ENCODE measurements at places on chromosomes 1 and 21.

GRCh38 chr1:228278432-228278941, 70.6 kb downstream of the OBSCN start:
- DNase-seq, result peak; percentile 4

DNA sequence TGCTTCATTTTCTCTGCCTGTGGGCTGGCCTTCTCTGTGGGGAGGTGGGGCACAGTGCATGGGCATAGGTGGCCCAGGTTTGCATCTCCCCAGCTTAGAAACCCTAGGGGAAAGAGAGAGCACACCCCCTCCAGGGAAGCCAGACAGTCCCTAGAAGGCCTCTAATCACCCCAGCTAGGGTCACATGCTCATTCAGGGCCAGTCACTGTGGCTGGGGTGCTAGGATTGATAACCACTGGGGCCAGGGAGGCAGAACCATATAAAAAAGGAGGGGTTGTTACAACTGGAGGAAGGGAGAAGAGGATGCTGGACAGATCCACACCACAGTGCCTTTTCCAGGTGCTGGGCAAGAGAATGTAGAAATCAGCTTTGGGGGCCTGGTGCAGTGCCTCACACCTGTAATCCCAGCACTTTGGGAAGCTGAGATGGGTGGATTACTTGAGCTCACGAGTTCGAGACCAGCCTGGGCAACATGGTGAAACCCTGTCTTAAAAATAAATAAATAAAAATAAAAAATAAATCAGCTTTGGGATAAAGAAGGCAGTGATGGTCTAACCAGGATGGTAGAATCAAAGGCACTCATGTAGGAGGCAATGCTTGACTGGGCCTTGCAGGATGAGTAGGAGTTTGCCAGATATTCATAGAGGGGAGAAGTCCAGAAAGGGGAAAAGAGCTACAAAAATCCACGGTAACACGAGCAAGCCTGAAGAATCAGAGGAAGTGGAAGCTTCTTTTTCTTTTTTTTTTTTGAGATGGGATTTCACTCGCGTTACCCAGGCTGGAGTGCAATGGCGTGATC, 19.5 kb downstream of the FBLIM1 start:
- DNase-seq, result no peak

DNA sequence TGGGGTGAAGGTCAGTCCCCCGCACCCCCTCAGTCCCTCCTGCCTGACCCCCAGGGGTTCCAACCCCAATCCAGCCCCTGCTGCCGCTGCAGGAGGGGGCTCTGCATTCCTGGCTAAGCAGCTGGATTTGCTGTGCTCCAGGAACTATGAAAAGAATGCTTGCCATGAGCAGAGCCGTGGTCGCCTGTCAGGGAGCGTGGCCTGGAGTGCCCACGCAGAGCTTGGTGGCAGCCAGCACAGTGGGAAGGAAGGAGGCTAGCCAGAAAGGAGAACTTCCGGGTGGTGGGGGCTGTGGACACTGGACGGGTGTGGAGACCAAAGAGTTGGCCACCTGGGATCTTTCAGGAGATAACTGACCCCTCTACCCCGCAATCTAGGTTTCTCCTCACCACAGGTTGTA, 5.6 kb downstream of the COL8A2 start:
- DNase-seq, result peak; percentile 19

DNA sequence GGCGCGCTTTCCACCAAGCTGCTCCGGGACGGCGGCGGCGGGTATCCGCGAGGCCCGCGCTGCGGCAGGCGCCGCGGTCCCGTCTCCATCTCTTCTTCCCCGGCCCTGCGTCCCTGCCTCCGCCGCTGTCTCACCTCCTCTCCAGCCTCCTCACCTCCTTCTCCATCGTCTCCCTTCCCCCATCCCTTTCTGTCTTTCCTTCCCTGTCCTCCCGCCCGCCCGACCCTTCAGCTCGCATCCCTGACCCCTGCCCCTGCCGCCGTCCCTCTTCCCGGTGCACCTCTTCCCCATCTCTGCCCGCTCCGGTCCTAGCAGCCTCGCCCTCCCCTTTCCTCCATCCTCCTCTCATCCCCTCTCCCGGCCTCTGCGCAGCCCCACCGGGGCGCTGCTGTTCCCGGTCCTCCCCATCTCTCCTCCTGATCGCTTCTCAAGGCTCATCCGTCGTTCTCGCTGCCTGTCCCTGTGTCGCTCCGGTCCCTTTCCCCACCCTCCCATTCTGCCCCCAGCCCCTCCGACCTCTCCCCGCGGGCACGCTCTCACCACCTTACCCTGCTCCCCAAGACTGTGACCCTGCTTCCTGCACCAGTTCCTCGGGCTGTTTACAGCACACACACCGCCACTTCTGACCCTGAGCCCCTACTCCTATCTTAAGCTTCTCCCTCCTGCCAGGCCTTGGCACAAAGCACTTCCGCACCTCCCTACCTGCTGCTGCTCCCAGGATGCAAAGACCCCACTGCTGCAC, 760 bp upstream of the NPHP4 start:
- DNase-seq, result no peak

- DNase-seq, result no peak
Observed at GRCh38 chr1:154819628-154820590, 50.2 kb downstream of the KCNN3 start.

GRCh38 chr1:201019321-201019977, 4.1 kb downstream of the KIF21B start:
- DNase-seq, result peak; percentile 84

DNA sequence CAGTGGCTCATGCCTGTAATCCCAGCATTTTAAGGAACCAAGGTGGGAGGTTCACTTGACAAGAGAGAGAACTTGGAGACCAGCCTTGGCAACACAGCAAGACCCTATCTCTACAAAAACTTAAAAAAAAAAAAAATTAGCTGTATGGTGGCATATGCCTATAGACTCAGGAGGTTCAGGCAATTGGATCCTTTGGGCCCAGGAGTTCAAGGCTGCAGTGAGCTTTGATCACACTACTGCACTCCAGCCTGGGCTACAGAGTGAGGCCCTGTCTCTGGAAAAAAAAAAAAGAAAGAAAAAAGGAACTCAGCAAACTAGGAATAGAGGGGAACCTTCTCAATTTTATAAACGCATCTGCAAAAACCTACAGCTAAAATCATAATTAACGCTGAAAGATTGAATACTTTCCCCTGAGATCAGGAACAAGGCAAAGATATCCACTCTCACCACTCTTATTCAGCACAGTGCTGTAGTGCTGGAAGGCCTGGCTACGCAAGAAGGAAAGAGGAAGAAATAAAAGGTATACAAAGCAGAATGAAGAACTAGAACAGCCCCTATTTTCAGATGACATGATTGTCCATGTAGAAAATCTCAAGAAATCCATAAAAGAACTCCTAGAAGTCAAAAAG, 21.6 kb downstream of the HSF2BP start:
- no peak for DNase-seq

GRCh38 chr1:64000021-64000420, 203.4 kb upstream of the UBE2U start:
- no peak for DNase-seq

DNA sequence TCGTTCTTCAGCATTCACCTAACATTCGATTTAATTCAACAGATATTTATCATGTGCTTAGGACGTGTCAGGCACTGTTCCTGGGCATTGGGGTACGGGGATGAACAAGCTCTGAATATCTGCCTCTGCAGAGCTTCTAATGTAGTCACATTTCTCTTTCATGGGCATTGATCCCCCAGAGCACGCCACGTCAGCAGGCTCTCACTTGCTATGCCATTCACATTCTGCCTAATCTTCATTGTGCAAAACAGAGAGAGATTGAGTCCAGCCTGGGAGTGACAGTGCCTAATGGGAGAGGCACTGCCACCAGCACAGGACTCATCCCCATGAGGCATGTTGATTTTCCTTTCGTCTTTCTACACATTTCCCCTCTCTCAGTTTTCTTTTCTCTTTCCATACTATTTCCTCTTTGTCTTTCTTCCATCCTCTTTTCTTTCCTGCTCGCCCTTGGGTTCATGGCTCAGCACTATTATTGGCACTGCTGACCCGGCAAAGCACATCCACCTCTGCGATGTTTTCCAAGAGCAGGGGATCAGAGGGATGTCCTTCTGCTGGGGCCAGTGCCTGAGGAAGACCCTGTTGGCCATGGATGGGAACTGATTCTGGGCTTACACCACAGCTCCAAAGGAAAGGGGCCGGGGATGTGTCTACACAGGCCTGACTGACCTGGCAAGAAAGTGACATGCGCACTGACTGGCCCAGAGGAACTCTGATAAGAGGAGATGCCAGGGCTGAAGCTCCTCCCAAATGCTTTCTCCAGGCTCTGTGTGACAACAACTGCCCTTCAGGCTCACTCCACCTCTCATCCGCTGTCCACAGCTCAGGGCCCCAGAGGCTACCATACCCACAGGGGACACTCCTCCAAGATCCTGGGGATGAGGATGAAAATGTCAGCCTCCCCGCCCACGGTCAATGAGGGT, 195.9 kb downstream of the TOMM20 start:
- peak; percentile 63 for DNase-seq

- DNase-seq, result no peak
Observed at GRCh38 chr1:69076631-69077030, 491.1 kb upstream of the LRRC7 start.

DNA sequence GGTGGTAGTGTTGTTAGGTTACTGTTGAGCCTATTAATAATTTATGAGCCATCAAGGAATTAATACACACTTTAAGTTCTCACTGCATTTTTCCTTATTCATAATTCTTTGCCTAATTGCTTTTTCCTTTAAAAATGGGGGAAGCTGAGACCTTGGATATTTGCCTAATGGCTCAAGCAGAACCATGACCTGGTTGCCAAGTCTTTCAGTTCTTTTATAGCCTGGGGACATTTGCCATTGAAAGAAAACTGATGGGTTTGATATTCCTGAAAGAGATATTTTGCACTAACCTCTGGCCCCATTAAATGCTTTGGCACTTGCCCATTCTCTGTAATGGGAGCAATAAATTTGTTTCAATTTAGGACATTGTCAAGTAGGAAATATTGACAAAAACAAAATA, 18.5 kb upstream of the LRRC53 start:
- DNase-seq, result no peak

- DNase-seq, result no peak
Observed at GRCh38 chr1:234435620-234436019, 43.4 kb downstream of the TARBP1 start.

DNA sequence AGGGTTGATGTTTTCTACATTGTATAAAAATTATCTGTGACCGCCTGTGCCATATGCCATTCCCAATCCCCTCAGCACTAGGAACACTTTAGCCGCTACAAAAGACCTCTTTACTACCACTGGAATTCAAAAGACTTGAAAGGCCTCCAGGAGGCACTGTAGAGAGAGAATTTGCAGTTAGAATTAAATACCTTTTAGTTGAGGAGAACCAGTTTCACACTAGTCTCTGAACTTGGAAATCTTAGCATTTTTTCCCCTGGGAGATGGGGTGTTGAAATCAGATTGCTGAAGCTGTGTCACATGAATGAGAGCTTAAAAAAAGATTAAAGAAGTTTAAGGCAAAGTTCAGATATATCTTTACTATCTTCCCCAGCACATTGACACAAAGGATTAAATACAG, 291.0 kb downstream of the ADGRL2 start:
- no peak for DNase-seq

- no peak for DNase-seq
Observed at GRCh38 chr1:208066583-208066982, 155.7 kb upstream of the CD34 start.

DNA sequence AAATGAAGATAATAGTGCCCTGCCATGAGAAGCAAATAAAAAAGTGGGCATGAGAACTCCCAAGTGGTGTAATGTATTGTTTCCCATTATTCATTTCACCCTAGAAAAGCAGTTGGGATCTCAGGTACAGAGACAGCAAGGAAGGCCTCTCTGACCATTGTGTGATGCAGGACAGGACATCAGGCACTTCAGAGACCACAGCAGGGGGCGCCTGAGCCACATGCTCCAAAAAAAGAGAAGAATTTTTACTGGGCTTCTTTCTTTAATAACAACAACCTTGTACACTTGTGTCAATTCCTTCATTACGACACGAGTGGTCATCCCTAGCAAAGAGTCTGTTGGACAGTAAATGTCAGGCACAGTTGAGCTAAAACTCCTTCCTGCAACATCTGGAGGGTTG, 533.3 kb downstream of the OMA1 start:
- no peak for DNase-seq

- no peak for DNase-seq
Observed at GRCh38 chr1:208485512-208485911, 241.3 kb upstream of the PLXNA2 start.

DNA sequence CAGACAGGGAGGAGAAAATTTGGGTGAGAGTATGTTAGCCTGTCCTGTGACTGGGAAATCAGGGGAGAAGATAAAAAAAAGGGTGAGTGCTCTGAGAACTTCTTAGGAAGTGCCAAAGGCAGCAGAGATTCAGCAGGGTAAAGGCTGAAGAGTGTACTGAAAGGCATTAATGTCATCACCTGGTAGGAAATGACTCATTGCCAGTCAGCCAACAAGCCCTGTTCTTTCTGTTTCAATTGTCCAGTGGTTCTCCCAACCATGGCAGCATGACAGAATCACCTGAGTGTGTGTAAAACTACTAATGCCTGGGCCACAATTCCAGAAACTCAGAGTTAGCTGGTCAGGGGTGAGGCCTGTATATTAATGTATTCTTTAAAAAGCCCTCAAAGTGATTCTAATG, 83.5 kb downstream of the INTS7 start:
- peak; percentile 22 for DNase-seq

GRCh38 chr1:18569811-18570545, 60.7 kb upstream of the PAX7 start:
- no peak for DNase-seq

- no peak for DNase-seq
Observed at GRCh38 chr21:20661246-20661645, 337.0 kb upstream of the NCAM2 start.

GRCh38 chr1:91716339-91716738, 169.6 kb downstream of the TGFBR3 start:
- no peak for DNase-seq

All from CD14-positive monocyte (primary cell).